ENCODE measurements at places on chromosomes 4 and X.

DNA sequence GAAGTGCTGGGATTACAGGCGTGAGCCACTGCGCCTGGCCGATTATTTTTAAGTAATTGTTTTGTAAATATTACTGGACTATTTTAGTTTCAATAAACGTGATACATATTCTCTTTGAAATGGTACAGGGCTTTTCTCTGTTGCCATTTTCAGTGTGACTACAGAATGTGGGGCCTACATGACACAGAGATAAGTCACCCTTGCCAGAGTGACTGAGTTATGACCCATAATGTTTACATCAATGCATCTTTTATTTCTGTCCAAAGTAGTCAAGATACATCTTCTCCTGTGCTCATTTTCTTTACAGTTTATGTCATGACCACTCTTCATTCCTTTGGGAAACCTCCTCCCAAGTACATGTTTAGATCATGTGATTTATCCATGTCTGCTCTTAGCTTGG, 88.3 kb upstream of the GC start:
- DNase-seq, result no peak

- no peak for DNase-seq
Measured at GRCh38 chr4:141099326-141099725, 33.9 kb downstream of the RNF150 start.

DNA sequence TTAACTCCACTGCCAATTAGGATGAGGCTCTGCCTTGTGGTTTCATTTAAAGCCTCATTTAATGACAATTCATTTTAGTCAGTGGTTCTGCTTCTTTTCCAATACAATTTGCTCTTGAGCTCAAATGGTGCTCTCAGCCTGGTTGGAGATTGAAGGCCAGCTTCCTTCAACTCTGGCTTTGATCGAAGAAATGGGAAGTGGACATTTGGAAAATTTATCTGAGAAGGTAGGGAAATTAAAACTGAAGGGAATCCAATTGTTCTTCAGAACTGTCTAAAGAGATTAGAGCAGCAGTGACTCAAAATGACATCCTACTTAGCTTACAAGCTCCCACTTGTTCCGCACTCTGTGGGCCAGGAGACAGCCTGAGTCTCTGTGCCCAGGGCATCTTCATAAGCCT, 206.8 kb downstream of the SMARCA1 start:
- no peak for DNase-seq

- no peak for DNase-seq
Measured at GRCh38 chr4:91485415-91485814, 818.4 kb upstream of the GRID2 start.

DNA sequence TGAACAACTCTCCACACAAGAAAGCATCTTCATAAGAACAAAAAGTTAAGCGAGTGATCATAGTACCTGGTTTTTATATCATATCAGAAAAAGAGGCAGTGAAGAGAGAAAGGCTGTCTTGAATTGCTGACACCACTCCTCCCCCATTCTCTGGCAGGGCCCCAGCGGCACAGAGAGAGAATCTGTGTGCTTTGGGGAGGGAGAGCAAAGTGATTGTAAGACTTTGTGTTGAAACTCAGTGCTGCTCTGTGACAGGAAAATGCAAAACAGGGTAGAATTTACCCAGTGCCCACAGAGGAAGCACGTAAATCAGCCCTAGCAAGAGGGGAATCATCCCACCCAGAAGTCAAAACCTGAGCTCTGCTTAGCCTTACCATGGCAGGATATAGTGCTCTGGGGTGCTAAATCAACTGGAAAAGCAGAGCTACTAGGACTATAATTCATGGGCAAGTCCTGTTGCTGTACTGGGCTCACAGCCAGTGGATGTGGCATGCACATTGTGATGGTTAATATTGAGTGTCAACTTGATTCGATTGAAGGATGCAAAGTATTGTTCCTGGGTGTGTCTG, 174.6 kb downstream of the PRR32 start:
- DNase-seq, result no peak

DNA sequence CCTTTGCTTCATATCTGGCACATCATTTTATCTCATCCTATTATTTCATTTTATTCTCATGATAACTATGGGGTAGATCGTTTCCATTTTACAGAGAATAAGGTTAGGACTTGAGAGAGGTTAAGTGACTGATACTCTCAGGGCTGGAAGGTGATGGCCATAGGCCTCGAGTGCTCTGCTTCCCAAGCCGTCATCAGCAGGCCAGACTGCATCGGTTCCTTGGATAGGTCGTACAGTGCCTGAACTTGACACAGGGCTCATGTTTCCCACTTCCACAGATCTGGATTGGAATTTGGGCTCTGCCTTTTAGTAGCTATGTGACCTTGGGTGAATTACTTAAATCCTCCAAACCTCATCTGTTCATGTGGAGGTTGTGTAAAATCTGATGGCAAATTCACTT, 81.4 kb downstream of the TMEM131L start:
- no peak for DNase-seq

- no peak for DNase-seq
Measured at GRCh38 chr4:120839974-120840751, 82.4 kb downstream of the PRDM5 start.

DNA sequence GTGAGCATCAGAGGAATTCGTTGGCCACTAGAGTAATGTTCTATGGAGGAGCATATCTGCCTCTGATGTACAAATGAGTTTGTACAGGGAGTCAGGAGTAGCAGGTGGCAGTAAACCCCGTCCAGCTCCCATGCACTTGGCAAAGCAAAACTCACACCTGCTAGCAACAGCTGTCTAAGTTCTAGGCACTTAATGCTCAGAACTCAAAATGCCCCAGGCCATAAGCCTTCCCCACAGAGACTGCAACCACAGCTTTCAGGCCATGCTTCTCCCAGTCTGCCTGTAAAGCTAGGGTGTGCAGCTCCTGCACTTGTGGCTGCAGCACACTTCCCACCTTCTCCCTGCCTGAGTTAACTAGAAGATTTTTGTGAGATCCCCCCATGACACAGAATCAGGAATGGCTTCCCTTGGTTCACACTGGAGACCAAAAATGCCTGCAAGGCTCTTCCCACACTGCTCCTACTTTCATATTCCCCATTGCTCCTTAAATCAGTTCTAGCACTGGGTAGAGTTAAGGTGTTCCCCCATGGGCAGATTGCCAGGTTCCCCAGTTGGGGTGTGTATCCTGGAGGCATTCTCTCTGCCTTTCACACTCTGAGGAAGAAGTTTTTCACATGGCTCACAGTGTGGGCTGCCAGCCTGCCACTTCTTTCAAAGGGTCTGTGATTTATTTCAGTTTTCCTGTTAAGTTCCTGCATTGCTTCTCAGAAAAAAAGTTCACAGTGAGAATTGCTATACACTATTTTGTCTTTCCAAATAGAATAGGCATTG, 189.9 kb downstream of the STPG2 start:
- no peak for DNase-seq

DNA sequence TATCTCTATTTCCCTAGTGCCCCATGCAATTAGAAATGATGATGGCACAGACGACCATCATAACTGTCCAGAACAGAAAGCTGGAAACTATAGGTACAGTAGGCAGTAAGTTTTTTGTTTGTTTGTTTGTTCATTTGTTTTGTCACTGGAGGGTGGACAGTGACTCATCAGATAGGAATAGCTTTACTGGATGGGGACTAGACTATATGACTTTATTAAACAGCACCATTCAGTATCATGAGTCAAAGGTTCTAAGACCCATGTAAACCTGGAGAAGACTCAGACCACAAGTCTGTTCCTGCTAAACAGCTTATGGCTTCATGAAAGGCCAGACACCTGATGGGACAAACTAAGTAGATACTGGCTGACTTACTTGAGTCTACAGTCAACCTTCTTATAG, 38.4 kb downstream of the PLAC1 start:
- no peak for DNase-seq

- DNase-seq, result no peak
Measured at GRCh38 chr4:90840291-90840690, 713.1 kb downstream of the CCSER1 start.

DNA sequence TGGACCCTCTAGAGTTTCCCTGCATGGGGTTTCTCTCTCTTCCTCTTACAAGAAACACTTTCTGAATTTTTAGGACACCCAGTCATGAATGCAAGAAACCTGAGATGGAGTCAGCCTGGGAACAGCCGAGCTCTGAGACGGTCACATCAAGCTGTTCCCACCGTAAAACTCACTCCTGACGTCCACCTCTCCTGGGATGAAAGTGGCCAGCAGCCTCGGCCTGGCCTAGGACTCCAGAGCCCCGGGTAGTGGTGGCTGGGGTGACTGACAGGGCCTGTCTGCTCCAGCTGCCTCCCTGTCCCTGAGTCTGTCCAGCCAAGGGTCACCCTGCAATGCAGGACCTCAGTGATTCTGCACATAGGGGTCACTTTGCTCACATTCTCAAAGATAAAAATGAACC, 217.8 kb downstream of the SHOX start:
- DNase-seq, result no peak

- no peak for DNase-seq
Measured at GRCh38 chrX:136647677-136648360, at the start of gene CD40LG. TSS of gene CD40LG (plus strand) at chrX:136648158. CDS start at chrX:136648249, 91 bp downstream.

DNA sequence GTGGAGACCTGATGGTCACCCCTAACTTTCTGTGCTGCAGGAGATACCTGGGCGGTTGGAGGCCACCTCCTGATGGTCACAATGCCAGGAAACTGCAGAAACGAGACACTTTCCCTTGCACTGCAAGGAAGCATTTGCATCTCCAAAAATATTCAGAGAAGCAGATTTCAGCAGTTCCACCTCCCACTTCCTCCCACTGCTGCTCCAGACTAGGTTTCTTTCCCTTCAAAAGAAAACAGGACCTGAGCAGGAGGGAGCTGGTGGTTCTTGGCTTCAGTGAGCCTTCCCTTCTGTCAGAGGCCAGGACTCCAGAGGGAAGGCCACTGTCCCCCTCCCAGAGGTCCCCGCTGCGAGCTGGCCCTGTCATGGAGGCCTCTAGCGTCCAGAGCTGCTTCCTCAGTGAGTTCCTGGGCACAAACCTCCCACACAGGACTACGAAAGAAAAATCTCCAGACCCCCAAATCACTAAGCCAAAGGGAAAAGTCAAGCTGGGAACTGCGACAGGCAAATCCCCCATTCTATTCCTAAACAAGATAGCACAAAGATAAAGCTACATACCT, 35.9 kb downstream of the GPM6B start:
- no peak for DNase-seq

DNA sequence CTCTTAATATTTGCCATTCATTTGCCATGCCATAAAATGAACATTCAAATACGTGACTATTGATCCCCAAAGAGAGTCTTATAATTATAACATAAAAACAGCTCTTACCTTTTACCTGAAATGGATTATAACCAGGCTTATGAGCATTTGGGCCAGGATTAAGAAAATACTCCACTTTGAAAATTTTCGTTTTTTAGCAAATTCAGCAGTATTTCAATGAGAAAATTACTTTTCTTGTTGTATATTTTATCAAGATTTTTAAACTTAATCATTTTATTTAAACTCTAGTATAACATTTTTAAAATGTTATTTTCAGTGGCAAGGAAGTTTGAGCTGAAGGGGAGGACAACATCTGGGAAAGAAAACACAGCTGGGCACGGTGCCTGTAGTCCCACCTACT, 59.0 kb upstream of the RAPGEF2 start:
- no peak for DNase-seq

DNA sequence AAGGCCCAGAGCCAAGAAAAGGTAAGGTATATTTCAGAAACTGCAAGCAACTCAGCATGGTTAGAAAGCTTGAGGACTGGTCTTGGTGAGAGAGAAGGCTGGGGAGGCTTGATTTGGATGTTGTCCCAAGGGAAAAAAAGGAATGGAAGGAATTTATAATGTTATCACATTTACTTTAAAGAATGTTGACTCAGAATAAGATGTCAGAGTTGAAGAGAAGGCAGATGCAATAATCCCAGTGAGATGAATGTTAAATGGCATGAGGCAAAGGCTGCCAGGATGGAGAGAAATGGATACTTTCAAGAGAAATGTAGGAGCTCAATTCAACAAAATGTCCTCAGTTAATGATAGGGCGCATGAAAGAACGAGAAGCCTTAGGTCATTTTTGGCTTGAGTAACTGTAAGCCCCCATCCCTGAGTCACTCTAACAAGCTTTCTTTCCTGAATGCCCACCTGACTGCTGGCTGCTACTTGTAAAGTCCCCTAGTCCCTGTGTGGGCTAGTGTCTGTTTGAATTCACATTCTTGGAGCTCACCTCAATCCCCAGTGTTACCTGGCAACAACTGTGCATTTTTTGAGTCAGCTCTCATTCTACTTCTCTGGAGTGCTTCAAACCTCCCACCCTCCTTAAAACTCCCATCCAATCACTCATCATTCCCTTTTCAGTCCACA, 103.0 kb upstream of the TAPT1 start:
- no peak for DNase-seq

GRCh38 chr4:82710197-82710929, 88.2 kb downstream of the SCD5 start:
- DNase-seq, result no peak

GRCh38 chr4:1243451-1244080, 5.4 kb downstream of the CTBP1 start:
- no peak for DNase-seq

- peak; percentile 77 for DNase-seq
Measured at GRCh38 chr4:174217273-174218126, 66.0 kb downstream of the FBXO8 start.

GRCh38 chr4:112290341-112290740, 4.6 kb upstream of the TIFA start:
- DNase-seq, result no peak

DNA sequence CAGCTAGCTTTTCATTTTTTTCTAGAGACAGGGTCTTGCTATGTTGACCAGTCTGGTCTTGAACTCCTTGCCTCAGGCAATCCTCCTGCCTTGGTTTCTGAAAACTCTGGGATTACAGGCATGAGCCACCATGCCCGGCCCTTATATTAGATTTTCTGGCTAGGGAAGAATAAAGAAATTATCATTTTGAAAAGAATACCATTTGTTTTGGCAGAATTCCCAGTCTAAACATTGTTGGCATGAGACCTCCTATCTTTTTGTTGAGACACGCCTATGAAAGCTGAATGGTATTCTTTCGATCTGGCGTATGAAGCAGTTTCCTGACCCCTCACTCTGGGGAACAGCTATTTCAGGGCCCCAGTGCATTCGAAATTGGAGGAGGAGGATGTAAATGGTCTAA, 107.0 kb downstream of the REPS2 start:
- no peak for DNase-seq

DNA sequence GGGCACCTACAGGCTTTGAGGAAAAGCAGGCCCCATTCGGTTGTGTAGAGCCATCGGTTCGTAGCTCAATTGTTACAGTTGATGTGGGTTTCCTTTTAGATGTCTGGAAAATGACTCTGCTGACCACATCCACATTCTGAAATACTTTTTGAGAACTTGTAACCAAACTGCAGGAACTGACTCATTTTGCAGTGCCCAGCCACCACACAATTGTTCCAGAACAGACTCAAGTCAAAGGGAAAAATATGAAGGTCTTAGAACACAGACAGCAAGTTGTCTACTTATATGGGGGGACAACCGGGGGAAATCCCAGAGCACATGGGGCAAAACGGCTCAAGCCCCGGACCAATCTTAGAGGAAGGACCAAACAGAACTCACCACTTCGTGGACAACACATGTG, 557.6 kb upstream of the DIPK2B start:
- no peak for DNase-seq

GRCh38 chr4:24024605-24025004, 134.8 kb upstream of the PPARGC1A start:
- no peak for DNase-seq

All from cardiac septum (tissue), 1 donor.